AG10803 (cell line): ENCODE measurements at places on chromosomes 7 and 10.
A peak's percentile ranks its signal among the peaks of the same experiment; 100 is the strongest.

DNA sequence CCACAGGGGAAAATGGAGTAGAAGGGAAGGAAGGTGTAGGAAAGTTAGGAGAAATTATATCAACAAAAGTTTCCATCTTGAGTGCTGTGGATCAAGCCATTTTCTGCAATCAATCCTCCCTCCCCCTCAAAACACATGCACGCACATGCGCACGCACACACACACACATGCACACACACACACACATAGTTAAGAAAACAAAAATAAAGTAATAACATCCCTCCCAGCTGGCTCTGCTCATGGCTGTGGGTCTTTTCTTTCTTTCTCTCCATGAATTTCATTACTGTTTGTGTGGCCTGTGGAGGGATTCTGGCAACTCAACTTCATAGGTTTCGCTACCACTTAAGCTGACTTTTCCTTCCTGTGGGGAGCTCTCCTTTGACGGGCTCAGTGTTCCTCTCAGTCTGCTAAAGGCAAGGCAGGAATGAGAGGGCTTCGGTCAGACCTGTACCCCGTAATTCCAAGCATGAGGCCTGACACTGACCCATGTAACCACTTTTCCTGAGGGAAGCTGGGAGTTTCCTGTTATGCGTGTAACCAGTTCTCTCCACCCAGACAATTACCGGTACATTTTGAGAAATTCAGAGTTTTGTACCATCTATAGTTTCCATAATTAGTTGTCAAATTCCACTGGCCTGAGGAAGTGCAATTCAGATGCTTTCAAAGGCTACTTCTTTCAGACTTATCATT, 79.8 kb downstream of the ZNF92 start:
- DNase-seq = no peak

DNA sequence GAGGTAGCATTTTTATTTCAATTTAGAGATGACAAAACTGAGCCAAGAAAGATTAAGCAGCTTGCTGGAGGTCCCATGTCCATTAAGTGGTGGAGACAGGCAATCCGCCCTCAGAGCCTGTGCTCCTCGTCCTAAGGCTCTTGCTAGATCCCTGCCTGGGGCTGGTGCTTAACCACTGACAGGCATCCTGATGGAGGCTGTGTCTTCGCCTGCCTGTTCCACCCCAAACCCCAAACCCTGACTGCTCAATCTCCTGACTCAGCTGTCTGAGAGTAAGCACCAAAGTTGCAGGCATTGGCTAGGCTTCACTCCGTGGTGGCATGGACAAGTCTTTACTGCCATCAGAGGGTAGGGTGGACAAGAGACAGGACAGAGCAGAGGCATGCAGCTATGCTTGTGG, 209.4 kb downstream of the POU6F2 start:
- DNase-seq = no peak

DNA sequence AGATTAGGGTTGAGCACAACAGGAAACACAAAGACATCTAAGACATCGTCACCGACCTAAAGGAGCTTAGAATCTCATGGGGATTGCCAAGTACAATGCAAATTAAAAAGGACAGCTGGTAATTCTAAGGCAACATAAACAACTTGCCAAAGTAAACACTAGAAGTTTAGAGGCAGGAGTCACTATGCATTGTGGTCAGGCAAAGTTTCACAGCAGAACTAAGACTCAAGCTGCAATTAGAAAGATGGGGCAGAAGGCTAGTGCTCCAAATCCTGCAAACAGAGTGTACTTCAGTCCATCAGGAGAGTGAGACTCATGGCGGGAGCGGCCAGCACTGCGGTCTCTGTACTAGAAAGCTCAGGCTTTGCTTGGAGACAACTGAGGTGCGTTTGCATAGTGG, 52.7 kb downstream of the HIPK2 start:
- peak; percentile 81 for DNase-seq

DNA sequence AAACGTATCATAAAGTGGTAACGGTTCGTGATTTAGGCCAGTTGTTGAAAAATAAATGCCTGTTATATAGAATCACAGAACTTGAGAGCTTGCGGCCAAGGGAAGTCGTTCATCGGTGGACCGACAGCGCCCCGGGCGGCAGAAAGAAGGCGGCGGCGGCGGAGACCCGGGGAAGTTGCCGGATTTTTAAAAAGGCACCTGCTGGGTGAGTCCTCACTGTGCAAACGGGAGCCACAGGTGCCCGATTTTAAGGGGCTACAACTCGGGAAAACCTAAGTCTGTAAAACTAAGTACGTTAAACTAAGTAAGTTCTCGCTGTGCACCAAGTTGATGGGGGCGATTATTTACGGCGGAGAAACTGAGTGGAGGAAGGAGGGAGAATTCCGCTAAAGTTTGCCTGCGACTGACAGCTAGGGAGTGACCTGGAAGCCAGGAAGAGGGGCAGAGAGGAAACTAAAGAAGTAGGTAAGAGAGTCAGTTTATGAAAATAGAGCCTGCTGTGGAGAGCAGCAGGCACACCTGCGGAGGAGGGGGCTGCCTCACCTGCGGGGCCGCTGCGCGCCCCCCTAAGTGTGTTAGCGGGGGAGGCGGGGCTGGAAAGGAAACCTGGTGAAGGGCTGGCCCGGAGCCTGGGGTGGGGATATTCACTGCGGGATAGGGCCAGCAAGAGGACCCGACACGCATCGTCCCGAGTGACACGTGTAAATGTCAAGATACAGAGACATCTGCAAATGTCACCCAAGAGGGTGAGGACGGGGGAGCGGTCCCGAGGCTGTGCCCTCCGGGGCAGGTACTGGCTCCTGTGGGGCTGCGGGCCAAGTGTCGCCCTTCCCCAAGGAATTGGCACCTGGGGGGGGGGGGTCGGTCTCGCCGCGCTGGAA, 996 bp downstream of the ADAM12 start:
- DNase-seq = peak; percentile 77

GRCh38 chr7:43630482-43630881, 47.6 kb downstream of the STK17A start:
- no peak for DNase-seq
